ENCODE measurements at places on chromosomes 16 and 17.

DNA sequence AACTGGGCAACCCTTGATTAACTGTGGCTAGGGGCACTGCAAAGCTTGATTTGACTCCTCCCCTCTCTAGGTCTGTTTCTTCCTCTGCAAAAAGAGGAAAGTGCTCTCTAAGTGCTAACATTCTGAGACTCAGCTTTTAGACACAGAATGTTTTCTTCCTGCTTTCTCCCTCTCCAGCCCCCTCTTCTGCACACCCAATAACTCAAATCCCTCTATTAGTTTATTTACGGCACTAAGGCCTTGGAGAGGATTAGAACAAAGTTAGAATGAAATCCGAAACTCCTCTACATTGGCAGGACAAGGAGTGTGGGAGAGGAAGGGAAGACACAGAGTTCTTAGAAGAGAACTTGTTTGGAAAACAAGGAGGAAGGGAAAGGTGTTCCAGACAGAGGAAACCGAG lies 3.3 kb upstream of the SBK1 start:
- no peak for DNase-seq

DNA sequence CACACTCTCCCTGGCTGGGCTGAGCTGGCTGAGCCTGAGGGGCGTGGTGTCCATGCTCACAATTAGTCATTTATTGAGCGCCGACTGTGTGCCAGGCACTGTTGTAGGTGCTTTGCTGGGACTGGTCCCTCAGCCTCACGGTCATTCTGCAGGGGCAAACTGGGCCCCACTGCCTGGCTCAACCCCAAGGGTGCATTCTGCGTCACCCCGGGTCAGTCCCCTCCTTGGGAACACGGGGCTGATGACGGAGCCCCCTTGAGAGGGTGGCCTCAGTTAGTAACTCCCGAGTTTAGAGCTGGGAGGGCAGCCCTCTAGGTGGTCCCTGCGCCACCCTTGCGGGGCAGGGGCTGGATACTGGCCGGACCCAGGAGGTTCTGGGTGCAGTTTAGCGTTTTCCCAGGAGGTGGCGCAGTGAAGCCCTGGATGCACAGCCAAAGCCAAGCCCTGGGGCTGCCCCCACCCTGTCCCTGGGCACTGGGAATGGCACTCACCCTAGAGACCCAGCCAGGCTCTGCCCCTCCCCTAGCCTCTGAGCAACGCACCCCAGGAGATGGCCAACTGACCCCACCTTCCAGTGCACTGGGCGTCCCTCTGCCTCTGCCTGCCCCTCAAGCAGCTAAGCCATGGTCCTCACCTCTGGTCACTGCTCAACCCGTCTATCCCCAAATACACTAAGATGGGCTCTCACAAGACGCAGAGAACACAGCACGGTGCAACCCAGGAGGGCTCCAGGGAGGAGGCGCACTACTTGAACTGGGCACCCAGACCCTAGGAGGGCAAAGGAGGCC lies 243.2 kb upstream of the GSE1 start:
- DNase-seq = peak; percentile 85

DNA sequence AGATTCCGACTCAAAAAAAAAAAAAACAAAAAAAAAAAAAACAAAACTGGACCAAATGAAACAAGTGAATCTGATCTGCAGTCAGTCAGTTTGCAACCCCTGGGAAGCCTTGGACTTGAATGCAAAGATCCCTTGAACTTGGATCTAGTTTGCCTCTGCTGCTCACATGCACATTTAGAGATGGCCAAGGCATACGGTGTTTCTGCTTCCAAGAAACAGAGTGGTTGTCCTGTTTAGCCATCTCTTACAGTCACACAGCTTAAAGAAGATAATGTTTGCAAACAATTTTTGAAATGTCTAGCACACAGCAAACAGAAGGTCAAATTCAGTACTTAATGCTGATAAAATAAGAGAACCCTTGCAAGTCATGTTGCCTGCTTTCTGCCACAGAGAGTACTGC lies 4.5 kb downstream of the NDE1 start:
- DNase-seq = no peak

DNA sequence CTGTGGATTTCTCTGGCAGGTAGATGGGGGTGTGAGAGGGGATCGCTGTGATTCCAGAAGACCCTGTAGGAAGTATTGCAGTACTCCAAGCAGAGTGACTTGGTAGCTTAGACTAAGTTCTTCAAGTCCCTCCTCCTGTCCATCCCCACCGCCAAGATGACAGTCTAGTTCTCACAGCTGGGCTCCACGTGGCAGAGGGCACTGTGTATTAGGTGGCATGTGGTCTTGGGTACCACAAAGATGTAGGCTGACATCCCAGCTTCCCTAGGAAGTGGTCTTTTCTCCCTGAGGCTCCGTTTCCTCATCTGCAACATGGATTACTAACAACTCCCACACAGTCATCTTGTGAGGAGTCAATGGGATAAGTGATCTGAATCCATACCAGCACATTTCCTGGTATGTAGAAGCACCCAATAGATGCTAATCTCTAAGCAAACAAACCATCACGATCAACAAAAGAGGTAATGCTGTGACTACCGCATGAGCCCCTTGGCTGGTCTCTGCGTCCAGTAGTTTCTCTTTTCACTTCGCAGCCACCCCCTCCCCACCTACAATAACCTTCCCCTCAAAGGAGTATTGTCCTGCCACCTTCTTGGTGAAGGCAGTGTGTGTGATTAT lies 349.1 kb upstream of the EEF2KMT start:
- no peak for DNase-seq

DNA sequence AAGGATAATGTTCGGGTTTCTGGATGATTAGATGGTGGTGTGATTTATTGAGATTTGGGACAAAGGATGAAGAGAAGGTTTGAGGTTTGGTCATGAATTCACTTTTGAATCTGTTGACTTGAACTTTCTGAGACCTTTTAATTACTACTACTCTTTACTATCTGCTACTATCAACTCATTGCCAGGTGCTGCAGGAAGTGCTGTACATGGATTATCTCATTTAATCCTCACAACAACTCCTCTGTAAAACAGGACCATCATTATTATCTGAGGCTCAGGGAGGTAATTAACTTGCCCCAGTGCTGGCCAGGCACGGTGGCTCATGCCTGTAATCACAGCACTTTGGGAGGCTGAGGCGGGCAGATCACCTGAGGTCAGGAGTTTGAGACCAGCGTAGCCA lies 2.9 kb upstream of the ANKRD40 start:
- DNase-seq = no peak

GRCh38 chr16:30382111-30382881 lies at the start of gene SEPTIN1:
Gene SEPTIN1, minus strand, starts transcription at chr16:30382561. Its CDS starts 19 bp downstream, at chr16:30382542.
- peak; percentile 84 for DNase-seq

DNA sequence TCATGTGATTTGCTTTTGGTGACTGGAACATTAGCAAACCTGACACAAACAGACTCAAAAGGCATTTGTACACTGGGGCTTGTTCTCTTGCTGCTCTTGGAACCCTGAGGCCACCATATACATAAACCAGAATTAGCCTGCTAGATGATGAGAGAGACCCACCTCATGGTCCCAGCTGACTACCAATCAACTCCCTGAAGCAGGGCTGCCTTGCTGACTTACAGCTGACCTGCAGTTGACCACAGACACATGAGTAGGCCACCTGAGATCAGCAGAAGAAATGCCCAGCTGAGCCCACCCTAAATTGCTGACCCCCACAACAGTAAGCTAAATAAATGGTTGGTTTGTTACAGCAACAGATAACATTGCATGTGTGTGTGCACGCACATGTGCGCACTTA lies 28.7 kb downstream of the BRIP1 start:
- DNase-seq = no peak

GRCh38 chr16:57310801-57311200 lies 26.3 kb upstream of the PLLP start:
- peak; percentile 11 for DNase-seq

GRCh38 chr17:59437791-59438281 lies 106.4 kb downstream of the YPEL2 start:
- DNase-seq = no peak

GRCh38 chr17:12107905-12108304 lies 87.2 kb downstream of the MAP2K4 start:
- DNase-seq = no peak

GRCh38 chr16:28062261-28062846 lies 1.2 kb downstream of the GSG1L start:
- DNase-seq = no peak

- DNase-seq = no peak
These were observed 12.9 kb upstream of the CACNG4 start for GRCh38 chr17:66951605-66951953.

DNA sequence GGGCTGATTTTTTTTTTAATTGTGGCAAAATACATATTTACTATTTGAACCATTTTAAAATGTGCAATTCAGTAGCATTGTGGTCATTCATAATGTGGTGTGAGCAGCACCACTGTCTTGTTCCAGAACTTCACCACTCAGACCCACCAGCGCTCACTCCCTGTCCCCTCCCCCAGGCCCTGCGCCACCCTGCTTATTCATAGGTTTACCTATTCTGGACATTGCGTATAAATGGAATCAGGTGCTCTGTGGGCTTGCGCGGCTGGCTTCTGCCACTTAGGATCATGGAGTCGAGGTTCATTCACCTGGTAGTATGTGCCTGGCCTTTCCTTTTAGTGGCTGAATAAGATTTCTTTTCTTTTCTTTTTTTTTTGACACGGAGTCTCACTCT lies 59.4 kb downstream of the NT5M start:
- DNase-seq = no peak

DNA sequence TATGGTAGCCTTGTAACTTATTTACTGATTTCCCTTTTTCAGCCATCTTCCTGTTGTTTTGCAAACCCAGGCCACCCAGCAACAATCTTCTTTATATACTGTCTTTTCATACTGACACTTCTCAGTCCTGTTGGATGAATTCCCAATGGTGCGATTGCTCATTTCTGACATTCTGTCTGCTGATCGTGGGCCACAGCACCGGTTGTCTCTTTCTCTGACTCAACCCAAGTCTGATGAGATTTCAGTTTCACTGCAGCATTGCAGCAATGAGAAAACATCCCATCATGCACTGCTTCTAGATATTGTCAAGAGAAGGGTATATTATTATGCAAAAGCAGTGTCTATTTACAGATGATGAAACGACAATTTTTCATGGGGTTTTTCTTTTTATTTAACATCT lies 349.2 kb upstream of the HSBP1 start:
- DNase-seq = no peak

DNA sequence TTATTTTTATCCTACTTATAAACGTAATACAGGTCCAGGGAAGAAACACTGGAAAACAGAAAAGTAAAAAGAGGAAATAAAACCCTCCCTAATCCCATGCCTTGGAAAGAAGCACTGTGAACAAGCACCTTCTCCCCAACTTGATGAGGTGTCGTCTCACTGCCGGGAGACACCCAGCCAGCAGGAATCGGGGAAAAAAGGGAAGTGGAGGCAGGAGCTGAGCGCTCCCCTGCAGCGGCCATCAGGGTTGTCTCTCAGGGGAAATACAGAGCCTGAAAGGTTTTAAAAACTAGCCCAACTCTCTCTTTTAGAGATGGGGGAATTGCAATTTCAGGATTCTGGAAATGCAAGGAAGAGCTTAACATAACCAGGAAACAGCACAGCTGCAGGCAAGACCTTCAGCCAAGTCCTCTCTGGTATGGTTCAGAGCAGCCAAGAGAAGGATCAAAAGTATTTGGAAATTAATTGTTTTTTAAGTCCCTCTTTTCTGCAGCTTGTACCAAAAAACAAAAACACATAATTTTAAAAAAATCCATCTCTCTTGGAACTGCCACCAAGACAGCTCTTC lies 96.3 kb upstream of the RCVRN start:
- DNase-seq = no peak

GRCh38 chr16:630249-630814 lies 453 bp upstream of the WFIKKN1 start:
- DNase-seq = no peak

GRCh38 chr17:37546302-37546701 lies 56.6 kb downstream of the DUSP14 start:
- no peak for DNase-seq

DNA sequence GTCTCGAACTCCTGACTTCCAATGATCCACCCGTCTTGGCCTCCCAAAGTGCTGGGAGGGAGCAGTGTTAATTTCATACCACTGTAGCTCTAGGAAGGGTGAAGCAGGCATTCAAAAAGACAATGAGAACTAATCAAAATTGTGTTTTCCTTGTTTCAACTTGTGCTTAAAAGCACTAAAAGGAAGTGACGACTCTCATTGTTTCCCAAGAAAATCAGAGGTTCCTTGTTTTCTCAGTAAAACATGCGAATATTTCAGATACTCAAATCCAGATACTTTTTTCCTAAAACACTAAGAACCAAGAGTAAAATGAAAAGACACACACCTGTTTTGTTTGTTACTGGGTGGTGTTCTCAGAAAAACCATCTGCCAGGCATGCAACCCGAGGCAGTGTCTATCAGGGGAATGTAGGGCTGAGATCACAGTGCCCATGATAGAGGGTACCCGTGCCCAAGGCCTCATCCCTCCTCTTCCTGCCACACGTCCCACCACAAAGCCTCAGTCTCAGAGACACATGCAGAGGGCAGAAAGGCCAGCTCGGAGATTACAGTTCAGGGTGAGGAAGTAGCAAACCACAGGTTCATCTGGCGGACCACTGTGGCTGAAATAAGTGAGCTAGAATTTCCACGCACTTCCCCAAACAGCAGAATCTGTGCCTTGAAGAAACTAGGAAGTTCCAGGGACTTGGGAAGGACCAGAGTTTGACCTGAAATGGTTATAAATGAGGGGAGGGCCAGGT lies 33.7 kb downstream of the GINS3 start:
- DNase-seq = peak; percentile 47

DNA sequence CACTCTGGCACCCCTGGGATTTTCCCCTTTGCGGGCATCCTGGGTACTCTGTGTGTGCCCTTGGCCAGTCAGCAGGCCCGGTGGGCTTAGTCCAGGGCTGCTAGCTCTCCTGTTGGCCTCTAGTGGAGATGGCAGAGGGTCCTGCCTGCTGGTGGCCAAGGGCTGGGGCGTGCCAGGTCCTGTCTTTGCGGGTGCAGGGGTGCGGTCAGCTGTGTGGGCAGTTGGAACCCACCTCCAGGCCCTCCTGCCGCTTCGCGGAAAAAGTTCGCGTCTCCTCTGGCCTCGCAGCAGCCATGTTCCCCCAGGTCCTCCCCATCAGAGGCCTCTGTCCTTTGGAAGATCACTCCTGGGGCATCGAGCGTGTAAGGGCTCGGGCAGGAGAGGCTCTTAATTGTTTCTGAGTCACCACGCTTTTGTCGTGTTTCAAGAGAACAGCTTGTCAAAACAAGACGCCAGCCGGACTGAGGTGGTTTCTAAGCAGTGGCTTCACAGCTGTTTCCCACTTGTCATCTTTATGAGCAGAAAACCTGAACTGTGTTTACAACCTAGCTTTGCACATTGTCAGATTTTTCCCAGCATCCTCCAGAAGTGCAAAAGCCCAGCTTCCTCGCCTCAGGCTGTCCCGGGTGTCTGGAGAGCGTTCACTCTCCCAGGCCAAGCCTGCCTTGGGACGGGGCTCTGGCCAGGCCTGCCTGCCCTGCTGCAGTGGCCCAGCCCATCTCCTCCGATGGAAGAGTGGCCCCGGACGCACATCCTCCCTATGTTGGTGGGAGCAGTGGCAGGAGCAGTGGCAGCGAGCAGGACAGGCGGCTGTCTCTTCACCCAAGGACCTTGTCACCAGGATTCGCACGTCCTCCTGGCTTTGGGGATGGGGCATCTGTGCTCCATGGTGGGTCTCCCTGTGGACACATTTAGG lies 5.0 kb upstream of the DNASE1L2 start:
- no peak for DNase-seq

All from stimulated activated CD8-positive, alpha-beta memory T cell treated with anti-CD3 and anti-CD28 coated beads, Interleukin-4, amount 100 ng/mL, for 48 hours (primary cell).